ENCODE measurements at places on chromosomes 6 and 20.

GRCh38 chr20:10842116-10842515, 168.3 kb upstream of the JAG1 start:
- no peak for DNase-seq

DNA sequence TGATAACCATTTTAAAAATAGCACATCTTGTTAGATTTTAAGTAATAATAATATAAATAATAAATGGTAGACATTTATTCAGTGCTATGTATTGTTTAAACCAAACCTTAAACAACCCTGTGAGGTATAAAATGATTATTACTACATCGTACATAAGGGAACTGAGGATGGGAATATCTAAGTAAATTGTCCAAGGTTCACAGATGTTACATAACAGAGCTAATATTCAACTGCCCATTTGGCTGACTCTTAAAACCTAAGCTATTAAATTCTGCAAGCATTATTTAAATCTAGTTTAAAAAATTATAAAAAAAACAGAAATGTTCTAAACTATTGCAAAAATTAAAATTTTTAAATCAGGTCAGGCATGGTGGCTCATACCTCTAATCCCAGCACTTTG, 175.1 kb downstream of the COL19A1 start:
- no peak for DNase-seq

DNA sequence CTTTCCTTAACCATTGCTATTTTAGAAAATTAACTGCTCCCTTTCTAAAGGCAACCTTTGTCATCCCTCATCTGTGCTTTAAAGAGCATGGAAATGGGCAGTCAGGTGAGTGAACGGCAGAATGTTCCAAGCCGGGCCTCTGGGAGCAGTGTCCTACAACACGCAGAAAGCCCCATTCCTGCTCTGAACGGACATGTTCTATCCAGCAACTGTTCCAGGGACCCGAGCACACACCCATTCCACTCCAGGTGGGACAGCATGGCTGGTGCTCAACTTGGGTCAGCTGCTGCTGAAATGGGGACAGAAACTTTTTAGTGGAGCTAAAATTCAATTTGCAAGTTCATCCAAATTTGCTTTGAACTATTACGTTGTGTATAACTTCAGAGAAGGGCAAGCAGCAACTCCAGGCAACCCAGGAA, 26.7 kb downstream of the DIDO1 start:
- no peak for DNase-seq

DNA sequence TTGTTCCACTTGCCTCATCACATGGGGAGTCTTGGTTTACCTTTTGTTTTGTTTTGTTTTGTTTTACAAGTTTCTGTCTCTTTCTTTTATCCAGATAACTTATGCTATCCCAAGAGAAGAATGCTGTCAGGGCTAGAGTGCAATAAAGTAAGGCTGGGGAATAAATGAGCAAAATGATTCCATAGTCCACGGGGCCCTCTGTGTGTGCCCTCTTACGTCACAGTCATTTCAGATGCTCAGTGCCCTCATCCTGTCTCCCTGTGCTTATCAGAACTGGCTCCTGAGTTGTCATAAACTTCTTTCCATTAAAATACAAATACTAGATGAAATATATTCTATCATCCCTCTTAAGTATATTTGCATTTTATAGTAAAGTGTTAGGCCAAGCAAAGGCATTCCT, 30.8 kb upstream of the ENPP1 start:
- no peak for DNase-seq

GRCh38 chr6:8082954-8083858, 19.0 kb upstream of the BLOC1S5 start:
- no peak for DNase-seq

All from NCI-H524 (cell line).